NCI-H2081 treated with DMSO at 0.1 percent for 48 hours (cell line): ENCODE measurements at places on chromosomes 4 and X.
A peak's percentile ranks its signal among the peaks of the same experiment; 100 is the strongest.

DNA sequence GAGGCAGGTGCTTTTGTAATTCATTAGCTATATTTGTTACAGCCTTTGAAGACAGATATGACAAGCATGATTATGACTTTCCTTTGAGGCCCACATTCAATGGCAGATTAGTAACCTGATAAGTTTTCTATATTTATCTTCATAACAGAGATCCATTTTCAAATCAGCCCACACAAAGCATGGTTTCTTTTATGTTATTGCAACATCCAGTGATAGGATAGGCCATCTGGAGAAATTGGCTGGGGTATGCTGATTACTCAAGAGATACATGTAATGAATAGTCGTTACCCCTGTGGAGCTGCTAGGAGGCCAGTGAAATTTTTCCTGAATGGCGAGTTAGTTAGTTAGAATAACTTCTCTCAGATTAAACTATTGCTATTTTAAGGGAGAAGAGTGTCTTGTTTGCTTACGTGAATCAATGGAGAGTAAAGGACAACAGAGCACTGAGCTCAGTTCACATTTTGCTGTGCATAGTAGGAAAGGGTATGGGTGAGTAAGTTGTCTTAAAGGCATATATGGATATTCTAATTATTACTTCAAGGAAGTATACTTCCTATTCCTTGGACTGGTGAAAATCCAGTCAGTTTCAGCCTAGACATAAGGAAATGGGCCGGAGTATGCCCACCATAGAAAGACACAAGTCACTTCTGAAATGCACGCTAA is 79.2 kb upstream of the DKK2 start:
- peak; percentile 22 for DNase-seq

GRCh38 chrX:123518791-123519190 is 214.1 kb downstream of the THOC2 start:
- DNase-seq: no peak

GRCh38 chr4:48761286-48761685 is 18.8 kb downstream of the FRYL start:
- no peak for DNase-seq

- no peak for DNase-seq
Measured at GRCh38 chr4:47695260-47695659, 142.6 kb downstream of the CORIN start.

DNA sequence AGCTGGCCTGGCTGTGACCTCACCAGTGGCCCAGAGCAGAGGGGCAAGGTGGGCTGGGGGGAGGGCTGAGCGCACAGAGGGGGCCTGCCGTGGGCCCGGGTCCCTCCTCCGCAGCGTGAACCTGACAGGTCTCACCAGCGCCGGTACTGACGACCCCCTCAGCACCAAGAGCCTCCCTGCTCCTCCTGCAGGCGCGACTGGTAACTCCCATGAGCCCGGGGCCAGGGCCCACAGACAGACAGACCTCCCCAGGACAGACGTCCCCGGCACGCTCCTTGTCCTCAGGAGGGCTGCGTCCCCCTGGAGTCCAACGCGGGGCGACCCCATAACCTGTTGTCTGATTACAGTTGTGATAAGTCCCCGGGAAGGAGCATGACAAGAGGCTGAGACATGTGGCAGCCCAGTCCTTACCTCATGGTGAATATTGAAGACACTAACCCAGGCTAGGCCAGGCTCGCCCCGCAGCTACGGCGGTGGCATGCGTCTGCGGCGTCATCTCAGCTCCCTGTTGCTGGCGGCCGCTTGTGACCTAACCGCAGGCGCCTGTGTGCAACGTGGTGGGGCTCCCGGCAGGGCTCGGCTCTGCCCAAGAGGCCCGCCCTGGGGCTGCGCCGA is 8.5 kb downstream of the AKAP17A start:
- no peak for DNase-seq

DNA sequence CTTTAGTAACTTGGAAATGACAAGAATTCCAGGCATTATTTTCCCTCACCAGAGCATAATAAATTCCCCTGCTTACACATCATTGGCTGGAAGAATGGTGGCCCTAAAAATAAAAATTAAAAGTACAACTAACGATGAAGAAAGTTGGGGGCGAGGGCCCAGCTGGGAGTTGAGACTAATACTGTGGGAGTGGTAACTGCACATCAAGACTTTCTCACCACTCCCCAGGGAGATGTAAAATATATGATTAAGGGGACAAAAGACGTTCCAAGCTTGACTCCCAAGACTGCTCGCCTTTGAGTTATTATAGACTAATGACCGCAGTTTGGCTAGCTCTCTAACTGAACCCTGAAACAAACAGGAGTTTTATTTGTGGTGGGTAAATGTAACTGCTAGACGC is 30.0 kb downstream of the SMIM31 start:
- no peak for DNase-seq

GRCh38 chr4:158836828-158837449 is 68.1 kb downstream of the FNIP2 start:
- DNase-seq: no peak

DNA sequence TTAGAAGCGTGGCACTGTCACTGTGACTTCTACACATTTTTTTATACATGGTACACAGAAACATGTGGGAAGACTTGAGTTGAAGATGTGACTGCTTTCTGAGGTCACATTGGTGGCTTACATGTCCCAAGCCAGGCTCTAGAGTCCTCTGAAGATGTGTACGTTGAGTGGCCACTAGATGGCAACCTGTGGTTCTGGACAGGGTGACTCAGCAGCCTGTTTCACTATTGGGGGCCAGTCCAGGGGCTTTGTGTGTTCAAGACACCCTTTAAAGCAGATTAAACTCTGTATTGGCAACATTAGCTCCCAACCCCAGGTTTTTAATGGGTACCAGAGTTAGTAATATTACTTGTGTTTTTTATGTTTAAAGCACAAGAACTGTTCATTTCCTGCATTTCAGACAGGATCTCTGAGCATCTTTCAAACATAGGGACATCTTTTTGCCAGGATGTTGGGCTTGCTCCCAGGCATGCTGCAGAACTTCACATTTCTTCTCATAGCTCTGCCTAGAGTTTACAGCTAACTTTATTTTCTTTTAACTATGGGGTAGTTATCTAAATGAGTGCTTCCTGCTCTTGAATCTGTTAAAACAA is 53.0 kb downstream of the DCUN1D4 start:
- DNase-seq: no peak

GRCh38 chrX:8305350-8305749 is 134.3 kb upstream of the VCX2 start:
- no peak for DNase-seq

DNA sequence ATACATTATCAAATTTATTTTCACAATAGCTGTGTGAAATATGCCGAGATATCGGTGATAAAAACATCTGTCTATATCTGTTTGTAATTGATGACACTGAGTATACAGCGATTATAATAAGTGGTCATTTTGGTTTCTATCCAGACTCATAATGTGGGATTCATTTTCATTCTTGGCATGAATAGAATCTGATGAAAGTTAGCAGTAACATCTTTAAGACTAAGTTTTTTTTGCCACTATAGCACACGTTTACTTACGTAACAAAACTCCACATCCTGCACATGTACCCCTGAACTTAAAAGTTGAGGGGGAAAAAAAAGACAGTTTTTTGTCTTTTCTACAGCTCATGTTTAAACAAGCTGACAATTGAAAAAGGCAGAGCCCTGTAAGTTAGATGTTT is 86.4 kb downstream of the PPA2 start:
- no peak for DNase-seq

- no peak for DNase-seq
Measured at GRCh38 chr4:23736466-23736865, 153.4 kb downstream of the PPARGC1A start.

DNA sequence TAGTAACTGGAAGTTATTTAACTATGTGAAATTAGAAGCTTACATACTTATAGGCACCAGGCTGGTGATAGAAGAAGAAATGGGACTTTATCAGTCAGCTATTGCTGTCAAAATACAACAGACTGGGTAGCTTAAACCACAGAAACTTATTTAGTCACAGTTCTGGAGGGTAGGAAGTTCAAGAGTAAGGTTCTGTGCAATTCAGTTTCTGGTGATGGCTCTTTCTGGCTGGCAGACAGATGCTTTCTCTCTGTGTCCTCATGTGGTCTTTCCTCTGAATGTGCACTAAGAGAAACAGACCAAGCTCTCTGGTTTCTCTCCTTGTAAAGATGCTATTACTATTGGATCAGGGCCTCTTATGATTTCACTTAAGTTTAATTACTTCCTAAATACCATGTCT is 92.1 kb upstream of the ANKRD50 start:
- no peak for DNase-seq

DNA sequence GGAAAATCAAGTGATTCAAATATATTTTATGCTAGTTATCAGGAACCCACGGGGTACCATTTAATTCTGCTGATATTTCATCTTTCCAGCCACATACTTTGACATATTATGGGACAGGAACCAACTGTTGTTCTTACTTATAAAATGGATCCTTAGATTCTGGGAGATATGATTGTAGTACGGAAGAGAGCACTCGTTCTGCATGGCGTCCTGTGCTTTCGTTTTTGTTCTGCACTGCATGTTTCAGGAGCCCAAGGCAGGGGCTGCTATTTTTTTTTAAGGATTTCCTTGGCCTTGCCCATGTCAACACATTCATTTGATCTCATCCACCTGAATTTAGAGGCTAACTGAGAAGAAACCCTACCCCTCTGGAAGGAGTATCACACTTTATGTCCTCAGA is 245.5 kb upstream of the TLL1 start:
- DNase-seq: no peak

DNA sequence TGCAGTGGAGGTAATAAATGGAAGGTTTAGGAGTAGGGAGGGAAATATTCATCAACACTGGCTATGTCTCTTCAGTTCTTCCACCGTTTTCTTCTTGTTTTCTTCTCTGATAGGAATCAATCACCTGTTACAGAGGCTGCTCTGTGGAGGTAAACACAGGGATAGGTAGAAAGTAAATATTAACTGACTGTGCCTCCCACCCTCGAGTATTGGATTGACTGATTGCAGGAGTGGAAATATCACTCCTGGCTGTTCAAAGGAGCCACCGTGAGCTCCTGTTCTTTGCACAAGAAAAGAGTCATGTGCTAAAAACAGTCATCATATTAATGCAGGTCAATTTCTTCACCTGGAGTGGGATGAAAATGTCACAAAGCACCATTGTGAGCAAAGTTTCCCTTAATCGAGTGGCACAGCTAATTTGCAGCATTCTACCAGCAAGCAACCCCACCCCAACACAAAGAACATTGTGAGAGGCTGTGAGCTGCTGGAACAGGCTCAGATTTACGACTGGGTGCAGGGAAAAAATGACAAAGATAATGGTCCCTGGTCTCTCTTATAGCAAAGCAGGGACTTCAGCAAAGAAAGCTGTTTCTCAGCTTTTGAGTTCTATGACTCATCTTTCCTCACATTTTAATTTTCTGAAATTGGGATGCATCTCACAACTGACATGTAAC is 113.7 kb upstream of the TSPAN5 start:
- no peak for DNase-seq

DNA sequence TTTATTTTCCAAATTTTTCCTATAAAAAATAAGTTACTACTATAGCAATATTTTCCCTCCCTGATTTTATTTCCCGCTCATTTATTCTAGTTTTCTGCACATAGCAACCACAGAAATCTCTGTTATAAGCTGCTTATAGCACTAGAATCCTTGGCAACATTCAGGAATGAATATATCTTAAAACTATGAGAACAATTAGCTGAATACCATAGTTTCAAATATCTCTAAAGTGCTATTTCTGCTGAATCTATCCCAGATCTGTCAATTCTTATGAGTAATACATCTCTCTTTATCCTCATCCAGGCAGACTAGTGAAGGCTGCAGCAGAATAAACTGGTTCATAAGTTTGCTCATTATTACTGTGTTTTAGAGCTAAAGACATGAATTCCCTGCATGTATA is 622.9 kb upstream of the DIPK2B start:
- no peak for DNase-seq

- no peak for DNase-seq
Measured at GRCh38 chrX:39718981-39719380, 378.8 kb downstream of the BCOR start.

DNA sequence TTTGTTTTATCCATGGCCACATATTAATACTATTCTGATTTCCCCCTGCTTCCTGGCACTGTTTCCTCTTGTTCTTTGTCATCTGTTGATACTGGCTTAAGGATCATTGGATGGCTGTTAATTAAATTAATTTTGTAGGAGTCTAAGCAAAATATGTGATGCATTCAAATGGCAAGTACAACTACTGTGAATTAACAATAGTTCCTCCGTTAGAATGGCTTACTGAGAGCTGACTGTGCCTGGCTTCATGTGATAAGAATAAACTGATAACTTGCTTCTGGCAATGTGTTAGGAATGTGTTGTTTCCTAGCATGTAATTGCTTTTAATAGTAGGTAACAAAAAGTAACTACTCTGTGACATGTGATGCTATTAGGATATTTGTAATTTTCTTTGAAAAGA is 98.5 kb downstream of the RPA4 start:
- no peak for DNase-seq

- no peak for DNase-seq
Measured at GRCh38 chr4:128958194-128958593, 135.1 kb downstream of the SCLT1 start.

GRCh38 chr4:10747186-10747585 is 62.6 kb upstream of the CLNK start:
- no peak for DNase-seq

DNA sequence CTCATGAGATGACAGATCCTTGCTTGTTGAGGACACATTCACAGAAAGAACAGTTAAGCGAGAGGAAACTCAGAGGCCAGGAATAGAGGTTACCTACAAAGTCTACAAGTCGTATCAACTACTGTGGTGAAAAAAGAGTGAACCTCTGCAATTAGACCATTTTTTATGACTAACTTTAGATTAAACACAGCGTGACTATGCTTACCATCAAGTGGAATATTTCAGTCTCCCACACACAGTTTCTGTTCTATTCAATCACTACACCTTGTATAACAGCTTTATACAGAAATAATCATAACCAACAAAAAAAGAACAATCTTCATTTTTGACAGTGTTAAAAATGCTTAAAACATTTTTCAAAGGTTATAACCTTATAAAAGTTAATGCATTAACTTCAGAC is 46.6 kb downstream of the ADAMTS3 start:
- no peak for DNase-seq

GRCh38 chrX:107273795-107274194 is 67.4 kb downstream of the DNAAF6 start:
- DNase-seq: no peak

DNA sequence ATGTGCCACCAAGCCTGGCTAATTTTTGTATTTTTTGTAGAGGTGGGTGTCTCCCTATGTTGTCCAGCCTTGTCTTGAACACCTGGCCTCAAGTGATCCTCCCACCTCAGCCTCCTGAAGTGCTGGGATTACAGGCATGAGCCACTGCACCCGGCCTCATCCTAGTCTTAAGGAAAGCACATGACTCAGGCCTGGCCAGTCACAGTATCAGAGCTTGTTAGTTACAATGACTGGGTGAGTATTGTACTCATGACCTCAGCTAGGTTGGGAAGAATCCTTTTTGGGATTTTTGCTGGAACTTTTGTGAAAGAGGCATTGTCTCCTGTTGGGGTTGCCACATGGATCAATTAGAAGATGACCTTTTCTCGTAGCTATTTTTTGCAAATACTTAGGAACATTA is 292.8 kb downstream of the RAPGEF2 start:
- no peak for DNase-seq

- peak; percentile 64 for DNase-seq
Measured at GRCh38 chr4:114108869-114109268, 129.4 kb upstream of the ARSJ start.
